Ureter (tissue), 1 donor: ENCODE measurements at places on chromosomes 2 and 18.

DNA sequence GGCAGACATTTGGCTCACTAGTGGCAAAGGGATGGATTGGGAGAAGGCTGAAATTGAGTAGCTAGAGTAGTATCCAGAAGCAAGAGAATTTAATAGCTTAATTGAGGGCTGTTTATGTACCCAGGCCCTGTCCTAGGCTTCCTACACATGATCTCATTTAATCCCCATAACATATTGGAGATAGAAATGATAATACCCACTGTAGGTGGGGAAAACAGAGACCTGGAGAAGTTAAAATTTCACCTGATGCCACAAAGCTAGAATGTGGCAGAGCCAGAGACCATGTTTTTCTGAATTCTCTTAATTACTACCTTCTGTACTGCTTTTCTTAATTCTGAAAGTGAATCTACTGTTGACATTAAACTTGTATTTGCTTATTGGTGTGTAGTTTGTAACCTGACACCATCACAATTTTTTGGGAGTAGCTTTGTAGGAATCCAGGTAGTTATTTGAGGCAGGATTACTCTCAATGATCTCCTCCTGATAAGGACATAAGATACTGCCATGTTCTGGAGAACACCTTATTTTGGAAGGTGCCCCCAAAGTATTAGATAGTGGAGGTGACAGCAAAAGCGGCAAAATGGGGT, 42.2 kb downstream of the RAB10 start:
- DNase-seq, result no peak

GRCh38 chr2:30710461-30710860, 96.8 kb downstream of the CAPN13 start:
- no peak for DNase-seq

- no peak for DNase-seq
Observed at GRCh38 chr2:171227066-171227782, 66.5 kb upstream of the TLK1 start.

GRCh38 chr18:43022874-43023273, 92.6 kb downstream of the RIT2 start:
- DNase-seq, result no peak

- no peak for DNase-seq
Observed at GRCh38 chr2:77017355-77017745, 504.8 kb downstream of the LRRTM4 start.
